Activated CD4-positive, alpha-beta T cell treated with anti-CD3 and anti-CD28 coated beads, Interleukin-2, amount 10 ng/mL, durations not matched to agents 7 days and 5 days (primary cell): ENCODE measurements at places on chromosomes 11 and 22. TPM values are rescaled to one million over a fixed set of nuclear protein-coding genes. Genes with fewer than 3 reads are reported as not detected.

DNA sequence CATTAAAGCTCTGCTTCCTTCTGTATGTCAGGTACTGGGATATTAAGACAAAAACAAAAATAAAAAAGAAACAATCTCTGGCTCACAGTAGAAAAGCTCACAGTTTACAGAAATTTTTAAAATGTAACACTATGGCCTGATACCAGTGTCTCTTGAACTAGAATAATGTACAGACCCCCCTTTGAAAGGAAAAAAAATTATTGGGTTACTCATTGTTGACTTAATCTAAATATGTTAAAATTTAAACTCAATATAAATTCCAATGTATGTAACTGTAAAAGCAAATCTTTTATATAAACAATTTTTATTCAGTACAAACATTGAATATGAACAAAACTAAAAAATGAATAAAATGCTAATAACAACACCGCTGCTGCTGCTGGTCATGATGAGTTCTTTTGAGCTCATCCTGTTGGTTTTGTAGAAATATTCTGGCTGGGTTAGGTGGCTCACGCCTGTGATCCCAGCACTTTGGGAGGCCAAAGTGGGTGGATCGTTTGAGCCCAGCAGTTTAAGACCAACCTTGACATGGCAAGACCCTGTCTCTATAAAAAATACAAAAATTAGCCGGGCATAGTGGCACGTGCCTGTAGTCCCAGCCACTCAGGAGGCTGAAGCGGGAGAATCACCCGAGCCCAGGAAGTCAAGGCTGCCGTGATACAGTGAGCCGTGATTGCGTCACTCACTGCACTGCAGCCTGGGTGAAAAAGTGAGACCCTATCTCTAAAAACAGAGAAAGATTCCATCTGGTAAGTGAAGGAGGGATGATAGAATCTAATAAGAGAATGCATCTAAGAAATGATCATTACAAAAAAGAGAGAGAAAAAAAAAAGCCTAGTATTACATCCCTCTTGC, 11.8 kb upstream of the KCNE3 start:
- DNase-seq = no peak
- H3K4me1 ChIP-seq = no peaks in the 10 kb centered on the region
- no peak overlapping the region for H3K27ac ChIP-seq
- H3K27me3 ChIP-seq = peaks cover 2% of the 10 kb centered on the region
- no peak overlapping the region for H3K4me3 ChIP-seq
- no peaks in the 10 kb centered on the region for H3K36me3 ChIP-seq

- no peak overlapping the region for H3K4me3 ChIP-seq
- DNase-seq = no peak
- no peak overlapping the region for H3K27ac ChIP-seq
- peaks cover 58% of the 10 kb centered on the region for H3K4me1 ChIP-seq
Observed at GRCh38 chr11:48088682-48089050, 108.3 kb downstream of the PTPRJ start.

GRCh38 chr11:114262681-114263512, 33.3 kb upstream of the NNMT start:
- H3K4me1 ChIP-seq = peaks cover 12% of the 10 kb centered on the region
- DNase-seq = peak; percentile 39
- H3K36me3 ChIP-seq = no peaks in the 10 kb centered on the region
- H3K27ac ChIP-seq = no peak overlapping the region
- H3K27me3 ChIP-seq = peaks cover 5% of the 10 kb centered on the region

- no peak overlapping the region for H3K4me3 ChIP-seq
- H3K27ac ChIP-seq = no peak overlapping the region
- H3K4me1 ChIP-seq = no peaks in the 10 kb centered on the region
- H3K36me3 ChIP-seq = no peaks in the 10 kb centered on the region
- no peaks in the 10 kb centered on the region for H3K27me3 ChIP-seq
Observed at GRCh38 chr11:69268911-69269310, 25.0 kb upstream of the MYEOV start.

DNA sequence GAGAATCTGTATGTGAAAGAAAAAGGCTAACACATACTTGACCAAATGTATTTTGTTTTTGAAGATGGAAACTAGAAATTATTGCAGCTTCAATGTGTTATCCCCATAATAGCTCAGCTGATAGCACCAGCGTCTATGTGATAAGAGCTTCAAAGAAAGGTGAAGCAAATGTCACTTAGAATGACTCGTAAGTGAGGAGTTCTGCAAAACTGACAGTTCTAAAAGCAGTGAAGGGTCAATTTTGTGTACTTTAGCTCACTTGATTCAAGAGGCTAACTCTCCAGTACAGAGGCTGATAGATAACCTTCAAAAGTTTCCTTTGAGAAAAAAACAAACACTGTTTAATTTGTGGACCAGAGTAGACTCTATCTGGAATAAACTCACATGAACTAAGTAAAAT, 87.2 kb upstream of the CARD18 start:
- peaks cover 2% of the 10 kb centered on the region for H3K27me3 ChIP-seq
- no peak overlapping the region for H3K27ac ChIP-seq
- no peaks in the 10 kb centered on the region for H3K36me3 ChIP-seq
- DNase-seq = no peak
- no peak overlapping the region for H3K4me3 ChIP-seq

Gene BATF2
- total RNA-seq = not detected

DNA sequence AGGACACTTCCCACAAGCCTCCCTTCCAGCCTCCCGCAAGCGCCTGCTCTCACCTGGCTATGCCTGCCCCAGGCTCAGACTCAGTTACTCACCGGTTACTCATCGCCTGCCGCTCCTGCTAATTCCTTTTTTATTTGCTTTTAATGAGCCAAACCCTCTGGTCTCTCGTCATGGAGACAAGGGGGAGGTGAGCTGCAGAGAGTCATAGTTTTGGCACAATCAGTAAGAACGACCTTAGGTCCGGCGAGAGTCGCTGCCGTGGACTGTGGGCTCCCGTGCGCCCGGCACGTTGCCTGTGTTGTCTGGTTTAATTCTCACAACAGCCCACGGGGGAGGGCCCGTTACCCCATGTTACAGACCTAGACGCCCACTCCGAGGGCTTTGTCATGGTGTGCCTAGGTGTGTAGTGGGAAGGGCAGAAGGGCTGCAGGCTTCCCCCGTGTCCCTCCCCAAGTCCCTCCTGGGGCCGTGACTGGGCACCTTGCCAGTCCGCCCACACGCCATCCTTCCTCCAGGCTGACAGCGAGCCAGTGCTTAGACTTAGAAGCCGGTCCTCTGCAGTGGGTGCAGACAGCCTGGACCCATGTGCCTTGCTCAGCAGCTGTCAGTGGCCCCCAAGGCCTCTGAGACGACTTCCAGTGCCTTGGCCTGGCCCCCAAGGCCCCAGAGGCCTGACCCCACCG, 42.2 kb downstream of the WNT7B start:
- H3K4me3 ChIP-seq = no peak overlapping the region
- no peaks in the 10 kb centered on the region for H3K36me3 ChIP-seq
- DNase-seq = no peak

- H3K4me3 ChIP-seq = no peak overlapping the region
- no peak overlapping the region for H3K27ac ChIP-seq
- peaks cover 15% of the 10 kb centered on the region for H3K4me1 ChIP-seq
- no peak for DNase-seq
- no peaks in the 10 kb centered on the region for H3K27me3 ChIP-seq
- peaks cover 33% of the 10 kb centered on the region for H3K36me3 ChIP-seq
Observed at GRCh38 chr11:61153593-61154095, 7.6 kb downstream of the VPS37C start.

GRCh38 chr11:37710031-37710430, 1112.0 kb upstream of the RAG2 start:
- H3K27me3 ChIP-seq = no peaks in the 10 kb centered on the region
- no peak overlapping the region for H3K4me3 ChIP-seq
- DNase-seq = no peak
- H3K4me1 ChIP-seq = no peaks in the 10 kb centered on the region

Gene LYVE1
- not detected for total RNA-seq

DNA sequence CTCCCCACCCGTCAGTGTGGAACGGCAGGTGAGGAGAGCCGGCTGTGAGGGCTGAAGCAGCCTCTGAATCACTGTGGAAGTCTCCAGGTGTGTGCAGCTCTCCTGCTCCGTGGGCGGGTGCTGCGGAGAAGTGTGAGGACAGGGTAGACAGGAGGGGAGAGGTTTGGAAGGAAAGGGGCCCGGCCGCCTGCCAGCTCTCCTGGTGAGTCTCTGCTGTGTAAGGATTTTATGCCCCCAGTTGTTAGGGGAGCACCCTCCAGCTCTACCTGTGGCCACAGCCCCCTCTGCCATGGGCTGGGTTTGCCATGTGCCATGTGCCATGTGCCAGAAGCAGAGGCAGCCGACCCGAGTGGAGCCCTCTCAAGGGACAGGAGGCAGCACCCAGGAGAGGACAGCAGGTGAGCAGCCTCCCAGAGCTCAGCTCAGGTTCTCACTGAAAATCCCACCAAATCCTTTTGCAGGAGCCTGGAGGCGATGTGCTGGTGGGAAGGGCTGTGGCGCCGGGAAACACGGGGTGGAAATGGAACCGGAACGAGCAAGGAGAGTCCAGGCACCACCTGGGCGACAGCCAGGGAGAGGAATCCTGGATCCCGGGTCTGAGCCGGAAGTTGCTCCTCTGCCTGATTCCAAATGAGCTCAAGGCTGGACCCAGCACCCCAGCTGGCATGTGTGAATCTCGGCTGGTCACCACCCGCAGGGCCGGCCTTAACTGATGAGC, 804.4 kb downstream of the BRD1 start:
- no peaks in the 10 kb centered on the region for H3K27me3 ChIP-seq
- H3K27ac ChIP-seq = no peak overlapping the region
- no peak for DNase-seq

- H3K36me3 ChIP-seq = peaks cover 5% of the 10 kb centered on the region
- no peaks in the 10 kb centered on the region for H3K27me3 ChIP-seq
- H3K4me3 ChIP-seq = peak overlapping the region; percentile 15
- peak overlapping the region; percentile 80 for H3K27ac ChIP-seq
Observed at GRCh38 chr11:114208377-114208776, 87.8 kb upstream of the NNMT start.

DNA sequence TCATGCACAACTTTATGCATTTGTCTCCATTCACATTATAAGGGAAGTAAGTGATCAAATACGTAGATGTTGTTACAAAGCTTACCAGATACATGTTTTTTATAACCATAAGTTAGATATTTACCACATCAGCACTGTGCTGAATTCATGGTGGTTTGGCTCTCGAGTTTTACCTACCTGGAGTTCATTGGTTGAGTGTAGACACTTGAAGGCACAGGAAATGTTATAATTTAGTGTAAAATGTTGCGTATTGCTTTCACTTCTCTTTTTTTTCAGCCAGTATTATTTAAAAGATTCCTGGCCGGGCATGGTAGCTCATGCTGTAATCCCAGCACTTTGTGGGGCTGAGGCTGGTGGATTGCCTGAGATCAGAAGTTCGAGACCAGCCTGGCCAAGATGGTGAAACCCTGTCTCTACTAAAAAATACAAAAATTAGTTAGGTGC, 53.1 kb upstream of the GRK2 start:
- H3K4me3 ChIP-seq = no peak overlapping the region
- H3K4me1 ChIP-seq = peaks cover 9% of the 10 kb centered on the region
- no peak for DNase-seq
- no peaks in the 10 kb centered on the region for H3K27me3 ChIP-seq
- peaks cover 46% of the 10 kb centered on the region for H3K36me3 ChIP-seq

Gene OR10A3
- not detected for total RNA-seq

GRCh38 chr11:11206484-11206883, 146.6 kb downstream of the CSNK2A3 start:
- peaks cover 11% of the 10 kb centered on the region for H3K27me3 ChIP-seq
- no peak overlapping the region for H3K27ac ChIP-seq
- no peak overlapping the region for H3K4me3 ChIP-seq
- no peak for DNase-seq
- H3K4me1 ChIP-seq = no peaks in the 10 kb centered on the region

DNA sequence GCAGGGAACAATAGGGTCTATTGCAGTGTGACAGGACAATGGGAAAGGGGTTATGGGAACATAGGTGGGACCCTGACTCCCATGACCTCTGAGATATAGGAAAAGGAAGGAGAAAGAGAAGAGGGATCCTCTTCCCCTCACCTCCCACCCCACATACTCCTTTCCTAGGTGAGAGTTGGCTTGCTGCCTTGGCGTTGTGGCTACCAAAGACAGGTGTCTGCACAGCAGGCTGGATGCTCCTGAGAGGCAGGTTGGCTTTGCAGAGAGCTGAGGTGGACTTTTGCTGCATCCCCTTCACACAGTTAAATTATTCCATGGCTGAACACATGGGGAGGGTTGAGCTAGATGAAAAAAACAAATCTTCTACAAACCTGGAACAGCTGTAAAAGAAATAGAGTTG, 80.7 kb downstream of the SYT9 start:
- no peak overlapping the region for H3K4me3 ChIP-seq
- H3K27me3 ChIP-seq = peaks cover 1% of the 10 kb centered on the region
- no peaks in the 10 kb centered on the region for H3K36me3 ChIP-seq
- DNase-seq = no peak
- no peak overlapping the region for H3K27ac ChIP-seq

- no peak overlapping the region for H3K27ac ChIP-seq
- no peaks in the 10 kb centered on the region for H3K27me3 ChIP-seq
- H3K4me3 ChIP-seq = no peak overlapping the region
- no peaks in the 10 kb centered on the region for H3K36me3 ChIP-seq
- DNase-seq = no peak
- no peaks in the 10 kb centered on the region for H3K4me1 ChIP-seq
Observed at GRCh38 chr11:115700981-115701875, 197.0 kb upstream of the CADM1 start.
